Transverse colon (tissue), 4 donors: ENCODE measurements at places on chromosomes 1 and 21. TPM values are rescaled to one million over a fixed set of nuclear protein-coding genes. Genes with fewer than 3 reads are reported as not detected.

The CELA2B gene
- total RNA-seq, result not detected

The MANEAL gene
- 4.1 TPM for total RNA-seq

The FAM72C gene
- total RNA-seq, result not detected

The IL12RB2 gene
- 1.2 TPM for total RNA-seq
